ENCODE measurements at places on chromosomes 2 and 18. TPM values are rescaled to one million over a fixed set of nuclear protein-coding genes. Genes with fewer than 3 reads are reported as not detected.

DNA sequence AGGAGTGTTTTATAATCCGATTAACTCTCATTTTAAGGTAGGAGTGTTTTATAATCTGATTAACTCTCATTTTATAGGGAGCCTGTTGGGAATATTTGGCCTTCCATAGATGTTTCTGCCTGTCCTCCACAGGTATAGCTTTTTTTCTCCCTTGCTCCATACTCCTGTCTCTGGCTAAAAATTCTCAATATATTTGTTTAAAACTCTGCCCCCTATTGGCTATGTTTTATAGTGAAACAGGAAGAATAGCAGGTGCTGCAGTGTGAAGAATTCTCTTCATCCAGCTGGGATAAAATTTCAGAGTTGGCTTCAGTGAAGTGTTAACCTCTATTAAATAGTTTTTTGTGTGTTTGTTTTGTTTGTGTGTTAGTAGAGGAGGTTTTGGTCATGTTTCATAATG lies 1046.0 kb upstream of the TMEFF2 start:
- no peak for DNase-seq

Gene NOP58
- total RNA-seq = 71.9 TPM

- DNase-seq = no peak
Observed at GRCh38 chr18:12053289-12053688, 40.4 kb upstream of the ANKRD62 start.

- DNase-seq = peak; percentile 100
Observed at GRCh38 chr2:27954771-27955383, 64.3 kb downstream of the BABAM2 start.

Gene SLC11A1
- total RNA-seq = 0.10 TPM

DNA sequence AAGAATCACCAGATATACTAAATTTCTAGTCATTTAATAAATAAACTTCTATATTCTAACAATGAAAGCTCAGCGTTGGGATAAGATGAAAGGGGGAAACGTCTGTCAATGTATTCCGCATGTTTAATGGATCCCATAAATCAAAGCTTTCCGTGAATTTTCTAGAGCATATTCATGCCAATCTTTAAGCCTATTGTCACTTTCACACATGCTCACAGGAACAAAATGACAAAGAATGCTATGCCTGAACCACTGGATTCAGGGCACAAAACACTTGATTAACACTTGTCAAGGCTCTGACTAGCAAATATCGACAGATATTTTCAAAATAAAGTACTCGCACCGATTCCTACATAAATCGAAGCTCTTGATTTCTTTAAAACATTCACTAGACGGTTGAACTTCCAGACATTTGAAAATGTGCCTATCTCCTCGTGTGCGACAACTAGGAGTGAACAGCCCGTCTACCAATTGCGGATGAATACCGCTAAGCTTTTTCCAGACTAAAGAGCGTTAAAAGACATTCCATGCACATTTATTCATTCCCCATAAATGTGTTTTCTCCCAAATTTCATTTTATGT lies 1.8 kb downstream of the TLK1 start:
- DNase-seq = no peak

DNA sequence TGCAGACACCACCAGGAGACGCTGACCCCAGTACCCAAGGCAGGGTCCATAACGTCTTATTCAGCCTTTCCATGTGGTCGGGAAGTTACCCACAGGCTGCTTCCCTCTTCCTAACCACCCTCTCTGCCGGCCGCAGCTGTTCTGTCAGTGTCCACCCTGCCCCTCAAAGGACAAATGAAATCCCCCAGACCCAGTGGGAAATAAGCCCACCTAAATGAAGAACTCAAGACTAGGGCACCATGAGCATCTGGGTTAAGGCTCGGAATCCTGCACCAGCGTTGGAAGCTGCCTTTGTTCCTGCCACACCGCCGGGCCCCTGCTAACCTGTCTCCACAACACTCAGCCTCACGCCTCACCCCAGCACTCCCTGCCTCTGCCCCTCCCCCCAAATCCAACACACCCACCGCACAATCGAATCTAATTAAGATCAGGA lies 21.7 kb downstream of the BCL11A start:
- no peak for DNase-seq

Gene STAT1
- total RNA-seq = 86.4 TPM

Gene ASB18
- total RNA-seq = not detected

- DNase-seq = no peak
Observed at GRCh38 chr2:150733051-150733618, 245.7 kb upstream of the RND3 start.

Gene LAMA3
- total RNA-seq = 2.9 TPM

GRCh38 chr2:10773821-10774341 lies 38.7 kb downstream of the PDIA6 start:
- no peak for DNase-seq

Gene TUBB8B
- not detected for total RNA-seq

Gene RPE
- total RNA-seq = 149 TPM
